Tibial artery (tissue), 4 donors: ENCODE measurements at places on chromosomes 7 and 10.

DNA sequence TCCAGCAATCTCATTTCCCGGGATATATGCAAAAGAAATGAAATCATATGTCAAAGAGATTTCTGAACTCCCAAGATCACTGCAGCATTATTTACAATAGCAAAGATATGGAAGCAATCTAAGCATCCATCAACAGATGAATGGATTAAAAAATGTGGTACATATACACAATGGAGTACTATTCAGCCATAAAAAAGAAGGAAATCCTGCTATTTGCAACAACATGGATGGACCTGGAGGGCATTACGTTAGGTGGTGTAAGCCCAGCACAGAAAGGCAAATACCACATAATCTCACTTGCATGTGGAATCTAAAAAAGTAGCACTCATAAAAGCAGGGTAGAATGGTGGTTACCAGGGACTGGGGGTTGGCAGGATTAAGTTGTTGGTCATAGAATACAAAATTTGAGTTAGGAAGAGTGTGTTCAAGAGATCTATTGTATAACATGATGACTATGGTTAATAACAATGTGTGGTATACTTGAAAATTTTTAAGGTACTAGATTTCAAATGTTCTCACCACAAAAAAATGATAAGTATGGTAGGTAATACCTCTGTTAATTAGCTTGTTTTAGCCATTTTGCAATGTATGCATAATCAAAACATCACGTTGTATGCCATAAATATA lies 32.9 kb upstream of the EIF5AL1 start:
- no peak for DNase-seq

DNA sequence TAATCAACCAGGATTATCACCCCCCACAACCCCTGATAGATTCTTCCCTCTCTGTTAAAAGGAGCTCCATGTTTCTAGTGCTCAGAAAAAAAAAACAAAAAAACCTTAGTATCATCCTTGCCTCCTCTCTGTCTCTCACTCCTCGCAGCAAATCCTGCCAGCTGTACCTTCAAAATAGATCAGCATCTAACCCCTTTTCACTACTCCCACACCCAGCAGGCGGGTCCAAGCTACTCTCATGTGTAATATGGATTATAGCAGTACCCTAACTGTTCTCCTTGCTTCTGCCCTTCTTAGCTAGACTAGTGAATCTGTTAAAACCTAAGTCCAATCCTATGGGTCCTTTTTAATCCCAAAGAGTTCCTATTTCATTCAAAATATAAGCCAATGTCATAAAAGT lies 667.4 kb downstream of the MAGI2 start:
- no peak for DNase-seq

- no peak for DNase-seq
Observed at GRCh38 chr7:82598958-82599357, 155.4 kb upstream of the CACNA2D1 start.

- DNase-seq, result no peak
Observed at GRCh38 chr7:77157446-77157845, 35.0 kb downstream of the CCDC146 start.

DNA sequence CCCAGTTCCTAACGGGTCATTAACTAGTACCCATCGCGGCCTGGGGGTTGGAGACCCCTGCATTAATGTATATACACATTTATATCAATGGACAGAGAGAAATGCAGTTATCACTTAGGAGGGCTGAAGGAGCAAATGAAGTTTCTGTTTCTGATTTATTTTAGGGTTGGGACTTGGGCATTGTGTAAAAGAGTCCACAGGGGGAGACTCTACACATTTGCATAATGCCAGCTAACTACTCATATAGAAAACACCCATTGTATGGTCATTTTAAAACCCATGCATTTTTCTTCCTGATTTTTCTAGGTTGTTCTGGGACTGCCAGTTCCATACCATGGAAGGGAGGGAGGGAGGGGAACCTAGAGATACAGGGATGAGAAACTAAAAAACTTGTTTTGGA lies 23.5 kb downstream of the BCCIP start:
- DNase-seq, result no peak

DNA sequence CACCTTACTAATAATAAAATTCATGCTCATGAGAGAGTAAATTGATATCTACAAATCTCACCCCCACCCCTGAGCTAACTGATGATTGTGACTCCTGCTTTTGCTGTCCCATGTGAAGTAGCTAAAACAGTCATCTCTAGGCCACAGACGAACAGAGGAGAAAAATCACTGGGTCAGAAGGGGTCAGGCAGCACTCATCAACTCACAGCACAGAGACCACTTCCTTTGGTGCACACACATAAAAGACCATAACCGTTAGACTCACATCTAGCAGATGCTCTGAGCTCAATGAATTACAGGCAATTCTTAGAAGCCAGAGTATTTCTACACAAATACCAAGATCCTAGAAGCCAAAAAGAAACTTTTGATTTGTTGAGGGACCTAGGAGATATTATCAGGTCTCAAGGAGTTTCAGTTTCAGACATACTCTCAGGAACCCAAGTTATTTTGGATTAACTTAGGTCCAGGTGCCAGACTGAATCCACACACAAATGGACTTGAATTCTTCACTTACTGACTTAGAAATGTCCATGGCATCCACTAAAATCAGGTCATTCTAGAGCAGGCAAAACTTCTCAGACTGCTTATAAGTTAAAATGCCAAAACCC lies 65.0 kb upstream of the TES start:
- DNase-seq, result no peak

GRCh38 chr7:91240376-91240941 lies 23.8 kb upstream of the FZD1 start:
- DNase-seq, result no peak
